ENCODE measurements at places on chromosomes 2 and 18.

DNA sequence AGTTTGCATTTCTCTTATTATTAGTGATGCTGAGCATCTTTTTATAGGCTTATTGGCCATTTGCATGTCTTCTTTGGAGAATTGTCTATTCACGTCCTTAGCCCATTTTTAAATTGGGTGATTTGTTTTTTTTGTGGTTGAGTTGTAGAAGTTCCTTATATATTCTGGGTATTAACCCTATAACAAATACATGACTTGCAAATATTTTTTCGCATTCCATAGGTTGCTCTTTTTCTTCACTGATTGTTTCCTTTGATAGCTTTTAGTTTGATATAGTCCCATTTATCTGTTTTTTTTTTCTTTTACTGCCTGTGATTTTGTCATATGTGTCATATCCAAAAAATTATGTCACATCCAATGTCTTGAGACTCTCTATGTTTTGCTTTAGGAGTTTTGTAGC lies 243.6 kb downstream of the GPD2 start:
- DNase-seq: no peak

GRCh38 chr18:46097431-46097800 lies 680 bp downstream of the ATP5F1A start:
- DNase-seq: no peak

DNA sequence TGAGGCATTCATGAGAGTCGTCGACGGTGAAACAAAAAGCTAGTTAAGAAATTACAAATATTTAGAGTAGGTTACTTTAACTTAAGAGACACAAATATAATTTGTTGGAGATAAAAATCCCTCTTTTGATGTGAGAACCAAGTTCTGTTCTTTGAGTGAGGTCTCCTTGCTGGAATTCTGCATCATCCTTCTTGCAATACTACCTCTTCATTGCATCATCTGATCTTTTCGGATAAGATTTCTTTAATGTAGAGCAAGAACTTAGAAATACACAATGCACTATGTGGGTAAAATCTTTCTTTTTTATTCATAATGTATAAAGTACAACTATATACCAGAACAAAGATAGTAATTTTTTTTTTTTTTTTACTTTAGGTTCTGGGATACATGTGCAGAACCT lies 118.4 kb downstream of the ARL4C start:
- DNase-seq: peak; percentile 50

- no peak for DNase-seq
These were observed 394.9 kb upstream of the ZEB2 start for GRCh38 chr2:144914622-144915318.

DNA sequence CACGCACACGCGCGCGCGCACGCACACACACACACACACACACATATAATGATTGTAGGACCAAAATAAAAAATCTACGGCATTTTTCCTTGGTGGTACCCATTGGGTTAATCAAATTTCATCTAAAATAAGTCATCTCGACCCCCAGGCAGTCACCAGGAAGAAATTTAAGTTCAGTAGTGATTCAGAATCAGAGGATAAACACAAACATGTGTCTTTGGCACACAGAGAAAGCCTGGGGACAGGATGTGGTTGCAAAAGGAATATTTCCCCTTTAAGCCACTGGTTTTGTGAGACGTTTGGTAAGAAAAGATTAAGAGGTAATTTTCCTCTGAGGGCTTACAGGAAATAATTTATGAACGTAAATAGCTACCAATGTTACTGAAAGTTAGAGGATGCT lies 171.6 kb upstream of the PIEZO2 start:
- no peak for DNase-seq

GRCh38 chr2:152415796-152416195 lies 80.8 kb downstream of the FMNL2 start:
- no peak for DNase-seq

DNA sequence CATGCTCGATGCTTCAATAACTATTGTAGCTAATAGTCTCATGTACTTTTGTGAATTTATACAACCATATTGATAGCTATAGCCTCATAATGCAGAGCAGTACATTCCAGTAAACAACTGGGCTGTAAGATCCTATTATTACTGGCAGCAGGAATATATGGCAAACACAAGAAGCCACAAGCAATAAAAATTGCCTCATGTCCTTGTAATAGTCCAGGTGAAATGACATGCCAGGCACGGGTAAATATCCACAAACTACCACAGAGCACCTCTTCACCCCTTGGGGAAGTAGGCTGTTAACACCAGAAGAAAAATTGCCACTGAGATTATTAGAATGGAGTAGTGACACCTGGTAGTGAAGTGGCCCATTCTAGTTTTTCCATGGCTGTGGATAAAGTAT lies 158.3 kb downstream of the MTX2 start:
- DNase-seq: no peak

DNA sequence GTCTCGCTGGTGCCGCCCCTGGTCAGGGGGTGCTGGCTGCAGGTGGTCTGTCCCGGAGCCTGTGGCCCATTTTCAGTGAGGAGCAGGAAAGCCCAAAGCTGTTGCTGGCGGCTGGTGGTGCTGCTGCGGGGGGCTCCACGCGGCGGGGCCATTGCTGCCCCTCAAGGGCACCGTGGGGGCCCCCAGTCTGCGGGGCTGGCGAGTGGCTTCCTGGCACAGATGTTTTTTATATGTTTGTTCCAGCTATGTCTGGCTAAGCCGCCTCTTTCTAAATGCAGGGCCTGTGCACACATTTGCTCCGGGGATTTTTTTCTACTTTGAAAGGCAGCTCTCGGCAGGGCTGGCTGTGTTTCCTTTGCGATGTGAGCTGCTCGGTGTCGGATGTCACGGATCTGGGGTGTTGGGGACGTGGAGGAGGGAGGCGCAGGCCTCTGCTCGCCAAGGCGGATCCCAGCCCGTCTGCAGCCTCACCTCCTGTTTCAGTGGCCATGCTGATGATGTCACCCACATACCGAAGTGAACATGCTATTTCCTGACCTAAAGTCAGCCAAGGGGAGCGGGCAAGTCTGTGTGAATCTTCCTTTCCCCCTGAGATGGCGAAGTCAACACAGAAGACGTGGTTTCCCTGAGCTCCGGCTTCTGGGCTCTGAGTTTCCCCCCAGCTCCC lies 112.0 kb upstream of the CTDP1 start:
- no peak for DNase-seq

DNA sequence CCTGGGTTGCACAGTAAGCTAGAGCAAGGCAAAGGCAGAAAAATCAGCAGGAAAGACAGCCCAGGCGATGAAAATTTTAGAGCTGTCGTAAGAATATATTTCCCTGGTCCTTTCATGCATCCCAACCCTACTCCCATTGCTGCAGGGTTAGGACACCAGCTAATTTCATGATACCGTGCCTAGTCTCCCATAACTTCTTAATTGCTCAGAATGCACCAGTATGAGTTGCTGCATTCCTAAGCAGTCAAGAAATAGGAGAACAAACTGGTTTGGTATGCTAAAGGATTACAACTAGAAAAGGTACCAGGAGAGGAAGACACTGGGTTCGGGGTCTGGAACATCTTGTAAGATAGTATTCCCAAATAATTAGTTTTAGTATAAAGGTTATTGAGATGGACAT lies 269.4 kb upstream of the NRXN1 start:
- DNase-seq: no peak

- no peak for DNase-seq
These were observed 65.0 kb downstream of the CYP1B1 start for GRCh38 chr2:38010995-38011394.

DNA sequence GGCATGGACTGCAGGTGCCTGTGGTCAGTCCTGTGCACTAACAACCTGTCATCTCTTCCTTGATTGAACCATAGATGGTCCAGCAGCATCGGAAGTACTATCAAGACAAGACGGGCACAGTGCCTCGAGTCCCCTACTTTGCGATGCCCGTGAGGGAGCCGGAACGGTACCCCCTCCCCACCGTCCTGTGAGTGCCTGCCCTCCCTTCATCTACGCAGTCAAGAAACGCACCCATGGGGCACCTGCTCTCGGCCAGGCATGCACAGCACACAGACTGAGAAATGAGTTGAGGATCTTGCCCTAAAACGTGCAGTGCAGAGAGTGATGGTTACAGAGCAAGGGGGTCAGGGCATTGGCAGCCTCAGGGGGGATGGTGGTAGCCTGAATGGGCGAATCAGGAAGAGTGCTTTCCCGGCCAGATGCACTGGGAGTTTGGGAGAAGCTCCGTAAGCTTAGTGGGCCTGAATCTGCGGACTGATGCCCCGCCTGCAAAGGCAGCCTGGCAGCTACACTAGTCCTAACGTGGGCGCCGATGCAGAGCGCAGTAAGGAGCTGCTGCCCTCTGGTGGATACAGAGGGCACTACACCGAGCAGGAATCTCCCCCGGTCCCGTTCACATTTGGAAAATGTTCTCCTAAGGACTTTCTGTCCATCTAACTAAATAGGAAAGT lies 63.6 kb downstream of the CIB4 start:
- peak; percentile 77 for DNase-seq

DNA sequence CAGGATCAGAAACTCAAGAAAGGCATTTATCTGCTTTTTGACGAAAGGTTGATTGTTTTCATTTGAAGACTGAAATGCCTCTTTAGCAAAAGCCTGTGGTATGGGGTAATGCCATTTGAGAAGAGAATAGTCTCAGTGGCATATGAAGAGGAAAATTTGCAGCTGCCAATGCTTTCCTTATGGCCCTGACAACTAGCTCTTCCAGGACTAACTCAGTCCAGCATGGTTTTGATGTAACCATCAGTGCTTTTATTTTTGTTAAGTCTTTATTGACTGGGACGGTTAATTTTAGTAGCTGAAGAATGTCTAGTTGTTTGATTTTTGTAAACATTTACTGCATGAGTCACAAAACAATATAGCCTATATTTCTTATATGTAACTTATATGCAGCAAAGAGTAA lies 158.4 kb downstream of the LNPK start:
- DNase-seq: no peak

- no peak for DNase-seq
These were observed 660.7 kb upstream of the CNTNAP5 start for GRCh38 chr2:123364243-123364896.

GRCh38 chr2:168890006-168890782 lies at the start of gene SPC25:
TSS of gene SPC25 (minus strand) at chr2:168890430. CDS start at chr2:168889519, 911 bp downstream.
- peak; percentile 94 for DNase-seq

DNA sequence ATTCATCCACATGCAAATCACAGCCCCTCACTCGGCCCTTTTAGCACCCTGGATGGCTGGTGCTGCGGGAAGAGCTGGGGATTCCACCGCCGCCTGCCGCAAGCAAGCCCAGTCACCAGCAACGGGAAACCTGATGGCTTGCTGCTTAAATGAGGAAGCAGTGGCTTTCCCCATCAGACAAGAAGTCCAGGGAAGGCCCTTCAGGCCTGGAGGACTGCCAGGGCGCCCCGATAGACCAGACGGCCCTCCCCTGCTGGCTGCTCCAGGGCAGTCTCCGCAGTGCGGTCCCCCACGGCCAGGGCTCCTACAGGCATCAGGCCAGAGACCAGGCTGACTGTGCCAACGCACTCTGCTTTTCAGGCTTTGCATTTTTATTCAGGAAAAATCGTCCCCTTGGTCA lies 439.1 kb downstream of the EIPR1 start:
- DNase-seq: no peak

DNA sequence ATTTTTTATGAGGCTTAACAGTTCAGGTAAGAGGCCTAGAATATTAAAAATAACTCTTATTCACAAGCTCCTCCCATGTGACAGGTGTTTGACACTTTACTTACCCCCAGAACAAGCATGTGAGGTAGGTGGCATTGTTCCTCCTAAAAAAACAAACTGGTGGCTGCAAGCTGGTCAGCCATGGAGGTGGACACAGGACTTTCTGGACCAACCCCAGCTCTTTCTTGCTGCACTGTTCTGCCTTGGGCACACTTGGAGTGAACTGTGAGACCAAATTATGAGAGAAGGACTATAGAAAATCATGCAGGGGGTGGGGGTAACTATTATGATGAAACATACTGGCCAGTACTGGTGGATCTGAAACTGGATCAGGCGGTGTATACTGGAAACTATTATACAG lies 56.6 kb downstream of the PTPRM start:
- no peak for DNase-seq

DNA sequence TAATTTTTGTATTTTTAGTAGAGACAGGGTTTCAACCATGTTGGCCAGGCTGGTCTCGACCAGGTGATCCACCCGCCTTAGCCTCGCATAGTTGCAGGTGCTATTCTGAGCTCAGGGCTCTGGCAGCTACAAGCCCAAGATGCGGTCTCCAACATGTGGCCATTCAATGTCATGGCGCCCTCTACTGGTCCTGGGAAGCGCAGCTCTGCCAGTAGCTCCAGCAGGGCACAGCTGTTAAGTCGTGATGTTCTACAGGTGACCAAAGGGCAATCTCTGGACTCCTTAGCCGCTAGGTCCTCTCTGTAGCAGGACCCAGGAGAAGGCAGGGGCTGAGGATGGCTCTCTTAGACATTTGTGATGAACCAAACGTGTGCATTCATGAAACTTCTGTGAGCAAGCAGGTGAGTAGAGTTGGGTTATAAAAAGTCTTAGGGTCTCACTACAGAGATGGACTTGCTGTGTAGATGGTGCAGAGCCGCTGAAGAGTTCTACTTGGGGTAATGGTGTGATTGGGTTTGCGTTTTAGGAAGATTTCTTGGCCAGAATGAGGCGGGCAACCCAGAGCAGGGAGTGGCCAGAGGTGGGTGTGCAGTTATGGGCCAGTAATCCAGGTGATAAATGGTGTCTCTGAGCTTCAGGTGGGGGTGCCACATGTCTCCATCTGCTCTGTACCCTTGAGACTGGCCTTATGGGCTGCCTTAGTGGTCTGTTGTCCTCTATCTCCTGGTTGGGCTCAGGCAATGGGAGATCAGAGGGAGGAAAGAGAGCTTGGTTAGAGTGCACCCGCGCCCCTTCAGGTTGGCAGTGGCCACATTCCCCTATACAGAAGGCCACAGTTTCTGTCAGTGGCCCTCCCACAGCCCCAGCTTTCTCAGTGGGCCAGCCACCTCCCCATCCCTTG lies 31.0 kb downstream of the IL37 start:
- DNase-seq: peak; percentile 57

DNA sequence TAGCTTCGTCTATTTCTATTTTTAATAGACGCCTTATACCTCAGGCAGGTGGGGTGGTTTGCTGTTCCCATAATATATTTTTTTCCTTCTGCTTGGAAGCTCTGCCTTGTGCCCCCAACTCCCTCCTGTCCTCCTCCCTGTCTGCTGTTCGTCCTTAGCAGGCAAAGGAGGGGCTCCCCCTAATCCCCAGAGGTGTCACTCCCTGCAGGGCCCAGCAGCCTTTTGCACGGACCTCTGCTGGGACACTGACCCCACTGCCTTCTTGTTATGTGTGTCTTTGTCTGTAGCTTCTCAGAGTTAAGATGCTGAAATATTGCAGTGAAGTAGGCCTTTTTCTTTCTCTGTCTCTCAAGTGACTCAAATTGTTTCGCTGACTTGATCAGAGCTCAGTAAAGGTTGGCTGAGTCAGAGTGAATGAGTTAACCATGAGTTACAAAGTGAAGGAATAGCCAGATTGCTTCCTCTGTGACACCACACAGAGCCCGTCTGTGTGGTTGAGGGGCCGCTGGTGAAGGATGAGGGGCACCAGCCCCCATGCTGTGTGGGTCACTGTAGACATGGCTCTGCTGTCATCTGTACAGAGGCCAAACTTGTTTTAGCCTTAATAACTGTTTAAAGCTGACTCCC lies 47.7 kb downstream of the PRKCE start:
- no peak for DNase-seq

- no peak for DNase-seq
These were observed 7.1 kb upstream of the KCMF1 start for GRCh38 chr2:84963692-84964405.

Measured in NCI-H524 (cell line).